Left lung (tissue), 14 donors: ENCODE measurements at places on chromosomes 5 and 9.

DNA sequence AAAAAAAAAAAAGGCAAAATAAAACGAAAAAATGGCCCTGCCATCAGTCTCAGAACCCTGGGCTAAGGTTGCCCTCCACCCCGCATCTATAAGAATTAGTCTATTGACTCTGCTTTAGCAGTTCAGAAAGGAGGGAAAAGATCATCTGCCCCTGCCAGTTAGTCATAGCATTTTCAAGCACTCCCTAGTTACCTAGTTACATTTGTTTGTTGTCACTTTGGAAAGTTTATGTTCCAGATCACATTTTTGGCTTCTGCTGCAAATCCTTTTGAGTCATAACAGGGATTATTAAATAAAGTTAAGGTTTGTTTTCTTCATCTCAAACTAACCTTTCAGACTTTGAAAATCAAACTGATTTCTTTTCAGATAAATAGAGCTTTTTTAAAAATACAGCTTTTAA lies 52.1 kb downstream of the AQP7 start:
- no peak for DNase-seq

DNA sequence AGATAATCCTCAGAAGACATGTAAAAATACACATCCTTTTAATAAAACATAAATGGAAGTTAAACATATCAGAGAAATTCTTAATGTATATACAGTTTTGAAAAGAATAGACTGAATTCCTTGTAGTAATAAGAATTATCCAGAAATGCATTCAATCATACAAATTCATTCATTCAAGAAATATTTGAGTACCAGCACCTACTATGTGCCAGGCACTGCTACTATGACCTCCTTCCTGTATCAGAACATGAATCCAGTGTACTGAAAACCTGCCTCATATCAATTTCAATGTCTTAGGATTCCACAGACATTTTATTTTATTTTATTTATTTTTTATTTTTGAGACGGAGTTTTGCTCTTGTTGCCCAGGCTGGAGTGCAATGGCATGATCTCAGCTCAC lies 13.3 kb downstream of the PRKAA1 start:
- no peak for DNase-seq

DNA sequence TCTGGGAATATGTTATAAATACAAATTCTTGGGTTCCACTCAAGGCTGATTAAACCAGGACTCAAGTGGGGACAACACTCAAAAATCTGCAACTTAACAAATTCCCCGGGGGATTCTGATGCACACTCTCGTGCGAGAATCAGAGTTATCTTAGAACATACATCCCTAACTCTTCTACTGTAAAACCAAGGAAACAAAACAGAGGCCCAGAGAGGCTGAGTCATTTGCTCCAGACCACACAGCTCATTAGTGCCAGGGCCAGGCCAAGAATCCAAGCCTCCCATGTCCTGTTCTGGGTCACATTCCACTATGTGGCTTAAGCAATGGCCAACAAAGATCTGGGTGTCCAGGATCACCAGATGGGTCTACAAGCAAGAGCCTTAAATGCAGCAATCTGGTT lies 166.0 kb downstream of the ADAMTS12 start:
- DNase-seq = no peak

DNA sequence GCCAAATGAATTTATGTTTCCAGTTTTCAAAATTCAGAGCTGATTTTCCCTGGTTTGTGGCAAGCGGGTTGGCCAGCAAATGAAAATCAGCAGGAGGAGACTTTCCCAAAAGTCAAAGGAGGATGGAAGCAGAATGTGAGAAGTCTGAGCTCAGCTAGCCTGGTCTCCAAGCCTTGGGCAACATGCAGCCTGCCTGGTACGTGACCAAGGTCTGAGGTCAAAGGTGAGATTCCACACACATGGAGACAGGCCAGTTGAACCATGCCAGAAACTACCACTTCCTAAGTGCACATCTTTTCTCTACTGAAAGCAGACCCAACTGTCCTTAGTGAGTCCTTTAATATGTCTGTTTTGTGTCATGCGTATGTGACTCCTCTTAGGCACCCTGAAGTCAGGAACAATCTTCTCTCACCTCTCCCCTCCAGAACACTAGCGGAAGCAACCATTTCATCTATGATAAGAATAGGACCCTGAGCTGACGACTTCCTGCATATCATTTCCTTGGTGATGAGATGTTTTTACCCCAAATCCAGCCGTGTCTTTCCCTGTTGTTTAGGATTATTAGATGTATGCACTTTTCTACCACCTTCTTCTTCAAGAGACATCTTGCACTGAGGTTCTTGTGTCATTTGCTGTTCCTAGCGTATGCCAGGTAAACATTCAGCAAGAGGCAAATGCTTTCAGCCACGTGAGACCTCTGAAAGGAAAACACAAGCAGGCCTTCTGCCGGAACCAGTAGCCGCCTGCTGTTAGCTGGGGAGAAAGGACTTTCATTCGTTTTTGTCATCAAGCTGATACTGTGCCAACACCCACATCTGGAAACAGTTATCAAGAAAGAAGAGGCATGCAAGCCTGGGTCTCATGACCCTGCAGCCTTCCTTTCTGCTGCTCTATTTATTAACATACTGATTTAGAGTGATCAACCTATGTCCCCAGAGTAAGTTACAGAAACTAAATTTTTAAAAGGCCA lies 9.7 kb upstream of the TGFBI start:
- no peak for DNase-seq

- no peak for DNase-seq
Observed at GRCh38 chr5:178995341-178995690, 196 bp upstream of the GRM6 start.

GRCh38 chr9:134534661-134535080 lies 106.9 kb upstream of the COL5A1 start:
- peak; percentile 55 for DNase-seq

- DNase-seq = no peak
Observed at GRCh38 chr9:135939351-135940265, 21.6 kb downstream of the UBAC1 start.

GRCh38 chr9:133526721-133527321 lies 2.1 kb upstream of the MYMK start:
- no peak for DNase-seq

DNA sequence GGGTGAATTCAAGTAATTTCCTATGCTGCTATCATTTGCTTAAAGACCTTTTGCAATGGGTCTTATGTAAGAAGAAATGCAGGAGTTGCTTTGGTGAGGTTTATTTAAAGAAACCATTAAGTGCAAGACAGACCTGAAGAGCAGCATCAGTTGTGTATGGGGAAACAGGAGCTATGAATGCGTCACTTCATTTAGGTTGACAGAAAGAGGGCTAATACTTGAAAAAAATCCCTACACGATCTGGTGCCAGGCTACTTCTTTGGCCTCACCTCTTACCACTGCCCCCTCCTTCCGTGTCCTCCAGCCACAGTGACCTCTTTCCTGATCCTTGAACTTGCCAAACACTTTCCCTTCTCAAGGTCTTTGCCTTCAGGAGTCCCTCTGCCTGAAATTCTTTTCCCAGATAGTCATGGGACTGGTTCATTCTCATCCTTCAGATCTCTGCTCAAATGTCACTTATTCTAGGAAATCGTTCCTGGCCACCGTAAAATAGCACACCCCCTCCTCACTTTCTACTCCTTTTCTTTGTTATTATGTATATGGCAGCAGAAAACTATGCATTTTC lies 1.4 kb upstream of the JAK2 start:
- DNase-seq = no peak

- DNase-seq = no peak
Observed at GRCh38 chr9:71915495-71915894, 4.1 kb downstream of the C9orf85 start.

- DNase-seq = peak; percentile 32
Observed at GRCh38 chr5:95261437-95262175, 23.3 kb downstream of the MCTP1 start.

- no peak for DNase-seq
Observed at GRCh38 chr9:22590336-22591033, 143.9 kb downstream of the DMRTA1 start.

GRCh38 chr9:29176231-29176630 lies 1603.0 kb upstream of the C9orf72 start:
- no peak for DNase-seq
